Choroid plexus epithelial cell (primary cell): ENCODE measurements at places on chromosomes 1 and 21.

DNA sequence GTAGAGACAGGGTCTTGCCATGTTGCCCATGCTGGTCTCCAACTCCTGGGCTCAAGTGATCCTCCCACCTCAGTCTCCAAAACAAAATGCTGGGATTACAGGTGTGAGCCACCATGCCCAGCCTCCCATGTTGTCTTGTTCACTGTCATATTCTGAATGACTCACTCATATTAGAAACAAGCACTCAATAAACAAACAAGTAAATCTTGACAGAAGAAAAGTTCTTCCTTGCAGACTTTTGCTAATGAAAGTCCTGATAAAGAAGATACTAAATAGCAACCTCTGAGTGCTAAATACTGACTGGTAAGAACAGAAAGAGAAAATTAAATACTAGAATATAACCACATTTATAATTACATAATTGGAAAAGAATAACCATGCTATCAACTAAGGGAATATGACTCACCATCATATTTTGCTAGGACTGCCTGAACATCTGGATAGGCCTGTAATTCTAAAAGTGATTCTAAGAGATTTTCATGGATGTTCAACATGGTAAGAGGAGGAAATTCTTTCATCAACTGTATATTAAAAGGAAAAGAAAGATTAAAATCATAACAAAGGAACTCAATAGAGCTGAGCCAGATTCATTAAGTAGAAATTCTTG, 37.3 kb downstream of the ST7L start:
- peak; percentile 48 for DNase-seq

- no peak for DNase-seq
Observed at GRCh38 chr1:236154671-236155398, 12.5 kb downstream of the GPR137B start.

DNA sequence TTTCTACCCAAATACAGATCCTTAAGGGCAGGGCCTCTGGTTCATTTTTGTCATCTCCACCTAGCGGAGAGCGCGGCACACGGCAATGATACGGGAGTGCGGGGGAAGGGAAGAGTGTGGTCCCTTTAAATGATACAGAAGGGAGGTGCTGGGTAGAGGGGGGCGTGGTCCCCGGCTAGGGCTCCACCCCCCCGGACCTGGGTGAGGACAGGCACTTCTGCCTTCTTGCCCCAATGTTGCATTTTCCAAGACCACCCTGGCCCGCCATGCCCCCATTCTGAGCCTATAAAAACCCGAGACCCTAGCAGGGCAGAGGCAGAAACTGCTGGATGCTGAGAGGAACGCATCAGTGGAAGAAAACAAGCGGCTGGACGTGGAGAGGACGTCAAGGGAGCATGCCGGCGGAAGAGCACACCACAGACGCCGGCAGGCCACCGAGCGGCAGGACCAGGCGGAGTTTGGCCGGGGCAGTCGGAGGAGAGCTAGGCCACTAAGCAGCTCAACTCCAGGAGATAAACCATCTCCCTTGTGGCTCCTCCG, 30.0 kb downstream of the LRRC3 start:
- DNase-seq, result peak; percentile 20

DNA sequence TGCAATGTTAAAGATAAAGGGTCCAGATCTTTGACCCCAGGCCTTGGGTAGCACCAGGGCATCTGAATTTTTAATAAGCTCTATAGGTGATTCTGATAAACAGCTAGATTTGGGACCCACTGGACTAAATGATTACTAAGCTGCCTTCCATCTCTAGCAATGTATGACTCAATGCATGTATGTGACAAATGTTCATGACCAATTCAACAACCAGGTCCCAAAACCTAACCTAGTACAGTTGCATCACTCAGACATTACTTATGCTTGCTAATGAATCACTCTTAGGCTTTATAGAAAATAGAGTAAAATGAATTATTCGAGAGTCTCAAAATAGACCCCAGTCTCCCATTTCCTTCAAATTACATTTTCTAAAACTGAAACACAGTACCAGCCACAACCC, 35.5 kb downstream of the RCAN1 start:
- DNase-seq, result peak; percentile 23

- no peak for DNase-seq
Observed at GRCh38 chr21:46442938-46443337, 15.8 kb upstream of the DIP2A start.

DNA sequence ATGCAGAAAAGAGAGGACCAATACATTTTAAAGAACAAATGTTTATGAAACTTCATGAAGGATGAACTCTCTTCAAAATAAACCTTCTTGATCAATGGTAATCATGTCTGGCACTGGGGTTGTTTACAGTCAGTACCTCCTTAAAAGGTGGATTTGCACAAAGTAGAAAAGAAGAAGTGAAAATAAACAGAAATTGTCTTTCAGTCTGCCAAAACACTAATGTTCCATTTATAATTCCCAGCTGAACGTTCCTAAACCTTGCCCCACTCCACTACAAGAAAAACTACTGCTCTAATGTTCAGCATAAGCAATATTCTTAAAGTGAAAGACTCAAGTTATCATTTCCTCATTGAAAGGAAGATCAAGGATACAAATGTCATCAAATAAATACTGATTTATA, 86.2 kb downstream of the EIF4G3 start:
- DNase-seq, result peak; percentile 34

GRCh38 chr1:66505671-66506392, 28.1 kb upstream of the SGIP1 start:
- peak; percentile 96 for DNase-seq

- no peak for DNase-seq
Observed at GRCh38 chr1:159266832-159267231, 35.3 kb upstream of the FCER1A start.

DNA sequence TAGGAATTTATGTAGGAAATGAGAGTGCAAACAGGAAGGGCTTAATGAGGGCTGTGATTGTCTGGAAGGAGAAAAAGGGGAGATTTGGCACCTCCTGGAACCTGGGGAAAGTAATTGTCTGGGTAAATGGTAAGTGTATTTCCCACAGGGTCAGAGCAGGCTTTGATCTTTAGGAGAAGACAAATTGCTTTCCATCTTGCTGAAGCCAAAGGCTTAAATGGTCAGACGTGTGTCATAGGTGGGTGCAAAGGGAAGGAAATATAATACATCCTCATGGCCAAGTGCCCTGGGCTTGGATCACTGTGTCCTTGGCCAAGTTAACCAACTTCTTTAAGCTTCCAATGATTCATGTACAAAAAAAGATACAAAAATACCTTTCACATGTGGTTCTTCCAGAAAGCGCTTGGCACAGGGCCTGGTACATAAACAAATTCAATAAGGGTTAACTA, 1.3 kb upstream of the DUSP23 start:
- peak; percentile 72 for DNase-seq

GRCh38 chr1:244053831-244054230, 2.7 kb downstream of the ZBTB18 start:
- no peak for DNase-seq

DNA sequence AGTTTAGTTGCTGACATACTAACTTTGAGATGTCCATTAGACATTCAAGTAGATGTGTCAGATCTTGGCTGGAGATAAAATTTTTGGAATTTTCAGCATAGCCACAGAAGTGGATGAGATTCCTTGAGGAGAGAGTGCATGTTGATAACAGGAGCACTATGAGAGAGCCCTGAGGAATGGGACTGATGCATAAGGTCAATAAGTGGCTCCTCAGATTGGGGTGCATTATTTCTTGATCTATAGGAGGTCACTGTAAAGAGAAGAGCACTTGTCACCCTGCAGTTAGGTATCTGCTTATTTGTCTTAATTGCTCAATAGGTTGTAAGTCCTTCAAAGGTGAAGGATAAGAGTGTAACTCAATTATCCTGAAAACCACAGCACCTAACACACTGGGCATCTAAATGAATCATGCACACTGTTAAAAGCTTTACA, 52.0 kb upstream of the TACSTD2 start:
- peak; percentile 5 for DNase-seq

DNA sequence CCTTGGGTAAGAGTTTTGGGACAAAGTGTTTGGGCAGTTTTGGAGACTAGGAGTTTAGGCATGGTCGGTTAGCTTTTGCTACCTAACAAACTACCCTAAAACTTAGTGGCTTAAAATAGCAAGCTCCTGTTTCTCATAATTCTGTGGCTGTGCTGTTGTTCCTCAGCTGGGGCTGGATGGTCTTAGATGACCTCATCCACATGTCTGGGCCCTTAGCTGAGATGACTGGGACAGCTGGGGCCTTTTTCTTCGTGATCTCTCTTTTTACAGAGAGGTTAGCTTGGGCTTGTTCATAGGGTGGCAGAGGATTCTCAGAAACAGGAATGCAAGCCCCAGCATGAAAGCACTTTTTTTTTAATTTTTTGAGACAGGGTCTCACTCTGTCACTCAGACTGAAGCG, 6.6 kb downstream of the ATP1A4 start:
- DNase-seq, result no peak

GRCh38 chr1:30942326-30942963, 33.9 kb upstream of the SDC3 start:
- DNase-seq, result peak; percentile 59

GRCh38 chr1:112263042-112263441, 133.0 kb upstream of the CTTNBP2NL start:
- DNase-seq, result no peak

DNA sequence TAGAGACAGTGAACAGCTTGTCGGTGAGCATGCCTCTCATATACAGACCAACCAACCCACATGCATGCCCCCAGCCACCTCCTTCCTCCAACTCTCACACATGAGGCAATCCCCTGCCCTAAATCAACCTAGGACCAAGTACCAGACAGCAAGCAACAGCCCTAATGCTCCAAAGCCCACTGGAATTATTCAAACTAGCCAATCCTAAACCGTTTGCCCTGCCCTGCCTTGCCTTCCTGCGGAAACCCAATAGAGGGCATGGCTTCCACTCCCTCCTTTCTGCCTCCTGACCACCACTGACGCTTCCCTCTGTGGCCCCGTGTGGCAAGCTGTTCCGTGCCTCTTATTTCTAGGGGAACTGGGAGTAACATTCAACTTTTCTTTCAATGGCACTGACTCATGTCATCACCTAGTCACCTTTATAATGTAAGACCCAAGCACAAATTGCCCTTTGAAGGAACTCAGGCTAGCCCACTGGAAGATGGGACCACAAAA, 129.3 kb upstream of the GJB5 start:
- no peak for DNase-seq

GRCh38 chr1:175481126-175482070, 262.0 kb downstream of the TNR start:
- DNase-seq, result peak; percentile 48

GRCh38 chr1:234944439-234945344, 183.9 kb downstream of the TOMM20 start:
- DNase-seq, result no peak

- DNase-seq, result peak; percentile 93
Observed at GRCh38 chr1:58395355-58395754, 151.2 kb downstream of the OMA1 start.

DNA sequence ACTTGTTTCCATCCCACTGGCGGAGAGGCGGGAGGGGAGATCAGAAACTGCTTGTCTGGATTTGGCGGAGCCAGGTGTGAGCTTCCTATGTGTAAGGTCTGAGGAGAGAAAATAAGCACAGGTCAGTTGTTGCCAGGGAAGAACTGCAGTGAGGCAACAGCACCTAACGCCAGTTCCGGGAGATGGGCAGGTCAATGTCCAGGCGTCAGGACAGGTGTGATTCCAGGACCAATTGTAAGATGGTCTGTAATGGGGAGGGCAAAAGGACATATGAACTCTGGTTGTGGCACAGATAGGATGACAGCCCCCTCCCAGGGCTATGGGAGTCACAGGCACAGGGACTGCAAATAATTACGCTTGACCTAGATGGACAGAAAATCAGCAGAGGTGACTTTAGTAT, 9.6 kb upstream of the KCNE1 start:
- no peak for DNase-seq

DNA sequence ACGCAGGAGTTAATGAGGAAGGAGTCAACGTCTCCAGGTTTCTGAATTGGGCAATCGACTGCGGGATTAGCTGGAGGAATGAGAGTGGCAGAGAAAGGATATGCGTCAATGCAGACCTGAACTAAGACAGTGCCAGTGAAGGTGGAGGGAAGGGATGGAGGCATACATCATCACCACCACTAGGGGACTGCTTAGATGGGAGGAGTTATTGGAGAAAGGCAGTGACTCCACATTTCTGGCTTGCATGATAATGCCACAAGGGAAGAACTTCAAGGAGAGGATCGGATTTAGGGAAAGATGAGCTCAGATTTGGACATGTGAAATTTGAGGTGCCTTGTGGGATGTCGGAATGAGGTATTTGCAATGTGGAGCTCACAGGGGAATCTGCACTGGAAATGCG, 17.5 kb downstream of the VASH2 start:
- peak; percentile 64 for DNase-seq

DNA sequence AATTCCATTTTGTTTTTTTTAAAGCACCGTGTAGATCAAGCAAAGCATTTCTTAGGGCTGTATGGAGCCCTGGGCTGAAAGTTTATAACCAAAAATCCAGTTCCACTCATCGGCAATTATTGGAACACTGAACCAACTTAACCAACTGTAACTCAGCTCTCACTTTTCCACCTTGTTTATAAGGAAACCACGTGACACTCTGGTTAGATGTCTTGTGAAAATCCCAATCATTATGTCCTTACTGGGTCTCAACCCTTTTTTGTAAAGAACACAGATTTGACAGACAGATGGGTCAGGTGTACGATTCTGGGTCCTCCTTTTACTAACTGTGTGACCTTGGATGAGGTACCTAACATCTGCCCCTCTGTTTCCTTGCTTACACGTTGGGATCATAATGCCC, 6.2 kb downstream of the PLA2G5 start:
- no peak for DNase-seq

DNA sequence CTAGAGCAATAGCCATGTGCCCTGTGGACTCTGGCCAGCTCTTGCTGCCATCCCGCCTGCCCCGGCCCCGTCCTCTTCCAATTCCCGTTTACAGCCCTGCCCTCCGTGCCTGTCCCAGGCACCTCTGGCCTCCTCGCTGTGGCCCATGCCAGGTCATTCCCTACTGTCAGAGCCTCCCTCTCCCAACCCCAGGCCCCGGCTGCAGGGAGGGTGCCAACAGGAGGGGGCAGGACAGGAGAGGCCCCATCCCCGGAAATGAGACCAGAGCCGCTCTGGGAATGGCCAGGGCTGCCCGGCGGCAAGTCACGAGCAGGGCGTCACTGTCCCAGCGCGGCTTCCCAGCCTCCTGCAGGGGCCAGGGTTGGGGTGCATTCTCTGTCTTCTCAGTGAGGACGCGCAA, 23.5 kb upstream of the TSPEAR start:
- DNase-seq, result no peak

GRCh38 chr1:111723871-111724270, 15.3 kb downstream of the INKA2 start:
- no peak for DNase-seq

- DNase-seq, result peak; percentile 19
Observed at GRCh38 chr1:117959364-117959763, 29.8 kb downstream of the WDR3 start.

DNA sequence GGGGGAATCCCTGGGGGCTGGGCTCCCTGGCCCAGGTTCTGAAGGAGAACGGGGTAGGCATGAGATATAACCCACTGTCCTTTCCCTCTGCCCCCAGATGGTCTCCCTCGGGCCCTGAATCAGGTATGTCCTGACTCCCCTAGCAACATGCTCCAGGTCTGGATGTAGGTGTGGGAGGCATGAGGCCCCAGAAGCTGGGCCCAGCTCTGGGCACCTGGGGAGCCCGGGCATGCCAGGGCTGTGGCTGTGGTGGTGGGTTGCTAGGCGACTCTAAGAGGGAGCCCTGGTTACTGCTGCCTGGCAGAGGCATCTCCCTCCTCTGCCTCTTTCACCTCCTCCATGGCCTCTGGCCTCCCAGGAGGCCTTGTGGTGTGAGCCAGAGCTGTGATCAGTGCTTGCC, 16.2 kb downstream of the FOXO6 start:
- no peak for DNase-seq
